Left lung (tissue), 14 donors: ENCODE measurements at places on chromosomes 2 and 18. TPM values are rescaled to one million over a fixed set of nuclear protein-coding genes. Genes with fewer than 3 reads are reported as not detected.

The DYNC1I2 gene
- total RNA-seq: 90.9 TPM

The ATP6V1B1 gene
- total RNA-seq: 0.89 TPM

The FAHD2A gene
- 26.8 TPM for total RNA-seq

The FAM237A gene
- total RNA-seq: not detected

The ITGA4 gene
- 19.9 TPM for total RNA-seq

The RANBP2 gene
- 68.2 TPM for total RNA-seq

The VWA3B gene
- not detected for total RNA-seq

The SLC25A12 gene
- total RNA-seq: 14.5 TPM

The DSG4 gene
- not detected for total RNA-seq

The CD8B2 gene
- total RNA-seq: not detected

The CXCR1 gene
- 21.0 TPM for total RNA-seq

The SLC4A5 gene
- total RNA-seq: 8.2 TPM

The G6PC2 gene
- not detected for total RNA-seq

The PCARE gene
- total RNA-seq: 0.23 TPM

The RAPH1 gene
- 70.7 TPM for total RNA-seq

The GPR39 gene
- total RNA-seq: 24.4 TPM

The PLGLB2 gene
- 1.2 TPM for total RNA-seq
